ENCODE measurements at places on chromosomes 16 and 17.

GRCh38 chr17:16938496-16939207, 33.3 kb downstream of the TNFRSF13B start:
- no peak for DNase-seq

DNA sequence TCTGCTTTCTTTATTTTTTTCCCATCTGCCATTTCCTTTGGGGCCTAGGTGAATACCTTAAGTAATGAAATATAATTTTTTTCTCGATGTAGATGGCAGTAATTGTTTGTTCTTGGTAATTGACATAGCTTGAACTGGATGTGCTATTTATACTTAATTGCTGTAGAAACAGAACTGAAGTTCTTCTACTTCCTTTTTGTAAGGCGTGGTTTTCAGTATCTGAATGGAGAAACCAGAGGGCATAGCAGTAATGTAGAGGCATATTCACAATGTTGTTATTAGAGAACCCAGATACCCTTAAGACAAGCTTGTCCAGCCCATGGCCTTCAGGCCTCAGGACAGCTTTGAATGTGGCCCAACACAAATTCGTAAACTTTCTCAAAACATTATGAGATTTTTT, 16.4 kb downstream of the ATP6V0A1 start:
- DNase-seq: no peak

DNA sequence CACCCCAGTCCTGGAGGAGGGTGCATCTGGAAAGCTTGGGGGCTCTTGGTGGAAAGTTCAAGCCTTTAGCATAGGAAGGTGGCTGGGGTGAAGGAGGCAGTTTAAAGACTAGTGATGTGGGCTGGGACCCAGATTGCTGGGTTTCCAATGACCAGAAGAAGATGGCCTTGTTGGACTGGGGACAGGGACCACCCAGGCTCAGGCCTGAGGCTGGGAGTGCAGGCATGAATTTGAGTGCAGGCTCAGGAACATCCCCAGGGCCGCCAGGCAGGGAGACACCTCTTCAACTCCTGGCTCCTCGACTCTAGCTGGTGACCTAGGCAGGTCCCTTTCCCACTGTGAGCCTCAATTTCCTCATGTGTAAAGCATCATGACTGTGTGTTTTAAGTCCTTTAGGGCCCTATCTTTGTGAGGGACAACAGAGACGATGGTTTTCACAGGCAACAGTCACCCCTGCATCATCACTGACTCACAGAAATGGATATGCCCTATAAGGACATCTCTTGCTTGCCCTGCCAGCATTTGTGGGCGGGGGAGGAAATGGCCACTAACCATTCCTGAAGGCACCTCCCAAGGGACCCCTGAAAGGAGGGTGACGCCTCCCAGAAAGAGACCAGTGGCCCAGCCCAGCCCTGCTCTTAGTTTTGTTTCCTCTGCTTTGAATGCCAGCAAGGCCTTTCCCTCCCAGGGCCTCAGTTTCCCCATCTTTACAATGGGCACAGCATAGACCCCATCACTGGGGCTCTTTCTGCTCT, 11.1 kb downstream of the NLRC5 start:
- DNase-seq: no peak

- DNase-seq: no peak
These were observed 401 bp upstream of the KRTAP4-5 start for GRCh38 chr17:41150026-41150425.
